ENCODE measurements at places on chromosomes 6 and 20.

GRCh38 chr6:159929819-159930218 lies 39.0 kb downstream of the MAS1 start:
- peak; percentile 57 for DNase-seq

DNA sequence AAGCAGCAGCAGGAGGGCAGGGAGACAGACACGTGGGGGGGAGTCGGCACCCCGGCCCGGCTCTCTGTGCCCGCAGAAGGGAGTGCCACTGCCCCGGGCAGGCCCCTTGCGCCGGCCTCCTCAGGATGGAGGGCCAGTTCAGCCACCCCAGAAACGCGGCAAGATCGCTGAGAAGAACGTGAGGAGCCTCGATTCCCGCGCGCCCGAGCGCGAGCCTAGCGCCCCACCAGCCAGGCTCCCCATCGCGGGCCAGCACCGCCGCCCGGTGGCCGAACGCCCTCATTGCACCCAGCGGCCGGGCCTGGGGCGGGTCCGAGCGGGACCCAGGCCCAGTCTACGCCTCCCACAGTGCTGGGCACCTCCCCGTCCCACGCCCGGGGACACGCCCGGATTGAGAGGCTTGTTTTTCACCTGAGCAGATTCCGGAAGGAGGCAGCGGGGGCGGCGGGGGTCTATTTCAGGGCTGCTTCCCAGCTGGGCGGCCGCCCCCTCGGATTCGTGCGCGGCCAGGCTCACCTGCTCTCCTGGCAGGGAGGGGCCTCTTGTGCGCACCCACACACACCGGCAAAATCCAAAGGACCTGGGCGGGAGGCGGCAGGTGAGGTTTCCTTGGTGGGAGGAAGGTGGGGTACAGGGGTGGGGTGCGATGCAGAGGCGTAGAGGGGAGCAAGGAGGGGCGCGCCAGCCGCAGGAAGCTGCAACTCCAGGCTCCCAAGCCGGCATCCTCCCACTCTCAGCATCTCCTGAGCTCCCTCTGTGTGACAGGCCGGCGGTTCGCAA lies 9.0 kb upstream of the GRM4 start:
- peak; percentile 63 for DNase-seq

GRCh38 chr20:10609276-10609675 lies 64.5 kb downstream of the JAG1 start:
- DNase-seq = no peak

GRCh38 chr6:16020259-16020658 lies 108.6 kb upstream of the MYLIP start:
- DNase-seq = no peak

DNA sequence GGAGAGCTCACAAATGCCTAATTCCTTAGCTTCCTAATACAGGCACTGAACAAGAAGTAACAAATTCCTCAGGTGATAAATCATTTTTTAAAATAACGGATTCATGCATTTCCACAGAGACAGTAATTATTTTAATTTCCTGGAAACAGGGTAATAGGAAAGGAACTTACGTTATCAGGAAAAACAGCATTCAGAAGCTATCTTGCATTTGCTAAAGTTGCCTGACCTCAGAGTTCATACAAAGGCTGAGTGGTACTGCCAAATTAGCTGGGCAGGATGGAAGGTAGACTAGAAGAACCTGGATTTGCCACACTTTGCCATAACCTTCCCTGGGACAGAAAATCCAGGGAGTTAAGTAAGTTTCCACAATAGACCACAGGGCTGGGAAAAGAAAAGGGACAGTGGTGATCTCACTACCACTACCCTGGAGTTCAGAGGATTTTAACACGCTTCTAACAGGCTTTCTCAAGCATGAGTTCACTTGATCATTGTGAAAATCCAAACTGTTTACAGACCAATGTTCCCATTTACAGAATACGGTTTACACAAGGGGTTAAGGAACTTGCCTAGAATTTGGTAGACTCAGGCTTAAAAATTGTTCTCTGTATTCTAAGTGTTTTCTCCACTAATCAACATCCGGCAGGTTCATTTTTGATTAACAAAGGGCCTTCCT lies 57.0 kb downstream of the KIF13A start:
- no peak for DNase-seq

DNA sequence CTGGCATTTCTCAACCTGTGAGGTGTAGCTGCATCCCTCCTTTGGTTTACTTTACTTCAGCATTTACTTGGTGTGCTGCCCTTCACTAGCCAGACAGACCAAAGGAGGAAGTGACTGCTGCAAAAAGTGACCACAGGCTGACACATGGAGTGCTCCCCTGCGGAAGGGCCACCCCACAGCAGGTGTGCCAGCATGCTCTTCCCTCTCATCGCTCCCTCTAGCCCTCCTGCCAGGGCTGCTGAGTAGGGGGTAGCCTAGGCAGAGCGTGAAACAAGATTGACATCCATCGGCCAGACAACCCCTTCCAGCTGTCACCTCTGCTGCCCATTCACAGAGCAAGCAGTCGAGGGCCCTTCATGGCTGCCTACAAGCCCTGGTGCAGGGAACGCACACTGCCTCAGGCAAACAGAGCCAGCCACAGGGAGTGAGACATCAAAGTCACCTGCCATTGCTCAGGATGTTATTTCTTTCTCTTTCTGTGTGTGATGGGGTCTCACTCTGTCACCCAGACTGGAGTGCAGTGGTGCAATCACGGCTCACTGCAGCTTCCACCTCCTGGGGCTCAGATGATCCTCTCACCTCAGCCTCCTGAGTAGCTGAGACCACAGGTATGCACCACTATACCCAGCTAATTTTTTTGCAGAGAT lies 102.0 kb upstream of the RPS6KA2 start:
- peak; percentile 16 for DNase-seq

GRCh38 chr20:17964073-17964472 lies 4.5 kb downstream of the SNX5 start:
- DNase-seq = no peak

- DNase-seq = no peak
Measured at GRCh38 chr20:8536262-8536618, 404.2 kb downstream of the PLCB1 start.

DNA sequence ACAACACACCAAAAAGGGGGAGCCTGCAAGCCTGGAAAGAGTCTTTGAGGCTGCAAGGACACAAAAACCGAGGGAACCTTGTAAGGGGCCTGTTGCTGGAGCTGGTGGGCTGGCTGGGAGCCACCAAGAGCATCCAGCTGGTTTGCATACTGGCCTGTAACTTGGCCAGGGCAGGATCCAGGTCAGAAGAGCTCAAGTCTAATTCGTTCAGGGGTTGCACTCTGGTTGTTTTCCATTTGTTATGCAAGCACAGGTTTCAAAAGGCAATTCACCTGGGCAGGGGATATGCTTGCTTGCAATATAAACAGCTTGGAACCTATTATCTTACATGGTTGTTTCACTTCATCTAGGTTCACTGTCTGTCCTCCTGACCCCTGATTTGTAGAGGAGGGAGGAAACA lies 98.3 kb upstream of the GCM1 start:
- no peak for DNase-seq

DNA sequence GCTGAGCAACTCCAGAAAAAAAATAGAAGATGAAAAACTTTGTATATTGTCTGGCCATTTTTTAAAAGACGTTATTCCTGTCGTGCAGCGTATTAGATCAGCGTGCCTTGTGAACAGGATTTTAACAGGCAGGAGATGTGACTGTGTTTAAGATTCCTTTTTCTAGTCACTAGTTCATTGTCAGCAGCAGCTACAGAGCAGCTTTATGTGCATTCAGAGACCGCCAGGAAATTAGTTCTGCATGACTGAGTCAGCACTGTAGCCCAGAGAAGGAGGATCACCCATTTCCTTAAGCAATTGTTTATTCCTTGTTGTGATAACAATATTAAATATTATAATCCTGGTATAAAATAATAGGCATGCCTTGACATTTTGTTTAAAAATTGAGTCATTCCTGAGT lies 75.4 kb upstream of the ADGRB3 start:
- DNase-seq = peak; percentile 94

All from SJCRH30 (cell line).